ENCODE measurements at places on chromosomes 1 and 21.

DNA sequence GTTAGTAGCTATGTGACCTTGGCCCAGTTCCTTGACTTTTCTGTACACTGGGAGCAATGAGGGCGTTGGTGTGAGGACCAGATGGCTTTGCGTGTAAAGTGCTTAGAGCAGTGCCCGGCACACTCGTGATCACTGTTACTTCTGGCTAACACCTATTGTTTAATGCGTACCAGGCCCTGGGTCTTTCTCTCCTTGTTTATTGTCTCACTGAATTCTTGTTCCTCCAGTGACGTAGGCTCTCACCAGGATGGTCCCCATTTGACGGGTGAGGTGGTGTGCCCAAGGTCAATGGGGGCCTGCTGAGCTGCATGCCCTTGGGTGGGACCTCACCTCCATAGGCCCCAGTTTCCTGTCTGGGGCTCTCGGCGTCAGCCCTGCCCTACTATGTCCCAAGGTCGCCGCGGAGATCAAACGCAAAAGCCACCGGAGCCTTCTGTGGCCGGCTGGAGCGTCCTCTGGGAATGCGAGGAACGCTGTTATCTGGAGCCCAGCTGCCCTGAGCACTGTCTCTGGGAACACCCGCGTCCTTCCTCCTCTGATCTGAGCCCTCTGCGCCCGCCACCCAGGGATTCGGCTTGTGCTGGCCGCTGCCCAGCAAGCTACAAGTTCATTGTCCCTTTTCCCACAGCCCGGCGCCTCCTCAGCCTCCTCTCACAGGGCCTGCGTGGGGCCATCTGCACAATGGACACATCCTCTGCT is 28.9 kb downstream of the ALPL start:
- DNase-seq: no peak

DNA sequence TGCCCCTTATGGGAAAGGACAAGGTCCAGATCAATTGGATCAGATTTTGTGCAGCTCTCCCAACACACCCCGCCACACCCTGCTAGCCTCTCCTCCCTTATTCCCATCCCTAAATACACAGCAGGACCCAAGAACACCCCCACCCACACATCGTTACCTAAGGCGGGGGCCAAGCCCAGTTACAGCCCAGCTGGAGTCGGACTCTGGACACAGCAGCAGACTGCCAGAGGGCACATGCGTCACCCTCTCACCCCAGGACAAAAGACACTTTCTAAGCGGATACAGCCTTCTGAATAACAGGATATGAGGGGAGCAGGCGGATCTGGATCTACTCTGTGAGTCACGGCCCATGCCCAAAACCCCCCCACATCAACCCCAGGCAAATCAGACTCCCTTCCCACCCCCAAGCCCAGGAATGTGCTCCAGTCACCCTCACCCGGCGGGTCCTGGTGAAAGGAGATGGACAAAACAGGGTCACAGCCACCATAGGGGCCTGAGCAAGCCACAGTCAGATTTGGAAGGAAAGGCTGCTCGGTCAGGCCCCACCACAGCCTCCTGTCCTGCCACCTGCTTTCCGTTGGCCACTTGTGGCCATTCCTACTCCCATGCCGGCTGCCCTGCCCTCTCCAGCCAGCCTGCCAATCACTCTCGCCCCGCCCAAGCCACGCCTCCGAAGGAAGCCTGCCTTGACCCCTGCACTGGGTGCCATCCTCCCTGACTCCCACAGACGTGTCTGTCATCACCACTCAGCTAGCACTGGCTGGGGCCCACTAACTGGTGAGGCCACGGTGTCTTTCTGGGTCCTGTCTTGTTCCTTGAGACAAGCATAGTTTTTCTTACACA is 4.0 kb downstream of the S100A16 start:
- peak; percentile 42 for DNase-seq

DNA sequence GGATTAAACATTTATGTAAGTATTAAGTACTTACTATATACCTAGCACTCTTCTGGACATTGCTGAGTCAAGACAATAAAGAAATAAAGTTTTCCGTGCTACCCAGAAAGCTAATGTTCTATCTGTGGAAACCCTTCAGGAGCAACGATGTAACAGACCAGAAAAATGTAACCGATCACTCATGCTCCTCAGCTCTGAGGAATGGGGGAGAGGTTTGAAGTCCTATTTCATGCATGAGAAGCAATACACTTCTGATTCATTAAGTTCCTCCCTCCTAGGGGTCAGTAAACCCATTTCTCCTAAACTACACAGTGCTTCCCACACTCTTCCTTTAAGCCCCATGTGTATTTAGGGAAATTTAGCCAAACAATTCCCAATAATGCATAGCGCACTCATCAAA is 25.6 kb upstream of the KAZN start:
- no peak for DNase-seq

GRCh38 chr1:27403065-27403726 is 10.8 kb downstream of the GPR3 start:
- DNase-seq: no peak

- no peak for DNase-seq
Observed at GRCh38 chr1:9652379-9653209, 1.1 kb downstream of the PIK3CD start.

- DNase-seq: no peak
Observed at GRCh38 chr1:173429471-173430402, 47.4 kb upstream of the PRDX6 start.

- no peak for DNase-seq
Observed at GRCh38 chr1:61992257-61992656, 202.4 kb upstream of the L1TD1 start.

DNA sequence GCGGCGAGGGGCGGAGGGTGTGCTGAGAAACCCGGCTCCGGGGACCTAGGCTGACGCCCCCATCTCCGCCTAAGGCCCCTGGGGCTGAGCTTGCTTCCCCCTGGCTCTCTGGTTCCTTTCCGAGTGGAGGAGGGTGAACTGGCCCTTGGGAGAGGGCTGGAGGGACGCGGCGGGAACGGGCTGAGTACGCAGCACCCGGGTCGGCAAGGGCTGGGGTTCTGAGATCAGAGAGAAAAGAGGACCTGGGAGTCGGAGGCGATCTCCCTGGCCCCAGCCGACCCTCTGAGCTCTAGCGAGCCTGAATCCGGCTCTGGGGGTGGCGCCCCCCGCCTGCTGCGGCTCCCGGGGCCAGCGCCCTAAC is 270.8 kb downstream of the FOXD2 start:
- no peak for DNase-seq

- no peak for DNase-seq
Observed at GRCh38 chr1:51313268-51313852, 17.0 kb downstream of the TTC39A start.

DNA sequence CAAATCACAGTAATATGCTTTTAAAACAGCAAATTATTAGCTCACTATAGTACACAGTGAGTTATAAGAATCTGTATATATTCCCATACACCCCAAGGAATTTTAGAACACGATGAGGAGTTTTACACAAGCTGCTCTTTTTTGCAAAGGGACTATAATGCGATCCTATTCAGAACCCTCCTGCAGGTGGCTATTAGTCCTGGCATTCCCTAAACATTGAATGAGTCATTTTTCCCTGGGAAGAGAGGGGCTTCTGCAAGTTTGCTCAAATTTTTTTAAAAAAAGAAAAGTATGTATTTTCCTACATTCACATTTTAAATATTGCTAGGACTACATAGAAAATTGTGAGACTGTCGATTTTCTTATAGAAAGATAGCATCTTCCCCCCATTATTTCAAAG is 106.3 kb downstream of the COL11A1 start:
- DNase-seq: no peak

- DNase-seq: no peak
Observed at GRCh38 chr1:18422954-18423353, 57.8 kb upstream of the KLHDC7A start.

Data from HuH-7 (cell line).